ENCODE measurements at places on chromosomes 5 and 9.

DNA sequence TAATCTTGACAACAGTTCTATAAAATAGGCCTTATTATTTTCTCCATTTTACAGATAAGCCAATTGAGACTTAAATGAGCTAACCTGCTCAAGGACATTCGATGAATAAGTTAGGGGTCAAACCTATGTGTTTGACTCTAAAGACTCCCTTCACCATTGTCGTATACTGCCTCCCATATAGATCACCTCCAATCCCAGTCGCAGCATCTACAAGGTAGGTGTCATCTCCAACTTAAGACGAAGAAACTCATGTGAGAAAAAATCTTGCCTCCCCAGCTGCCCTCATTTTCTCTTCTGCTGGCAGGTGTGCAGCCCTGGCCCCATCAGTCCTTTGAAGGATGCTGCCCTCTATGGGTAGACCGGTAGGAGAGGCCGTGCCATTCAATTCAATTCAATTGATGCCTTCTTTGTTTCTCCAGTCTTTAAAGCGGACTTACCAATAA is 75.2 kb upstream of the SMARCA2 start:
- peak; percentile 7 for DNase-seq

DNA sequence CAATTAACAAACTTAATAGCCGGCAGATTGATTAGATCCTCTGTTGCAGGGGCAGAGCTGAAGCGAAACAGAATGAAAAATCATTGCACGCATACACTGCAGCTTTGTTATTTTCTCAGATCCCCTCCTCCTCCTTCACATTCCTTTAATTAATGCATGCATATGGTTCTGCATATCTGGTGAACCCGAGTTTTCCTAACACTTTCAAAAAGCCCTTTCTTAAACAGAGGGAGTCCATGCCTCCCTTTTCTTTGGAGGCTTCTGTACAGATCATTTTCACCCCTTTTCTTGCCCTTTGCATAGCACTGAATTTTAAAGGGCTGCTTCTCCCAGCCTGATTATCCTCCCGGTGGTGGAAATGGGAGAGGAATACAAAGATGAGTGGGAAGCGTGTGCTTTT is 136.6 kb upstream of the TBCA start:
- no peak for DNase-seq

DNA sequence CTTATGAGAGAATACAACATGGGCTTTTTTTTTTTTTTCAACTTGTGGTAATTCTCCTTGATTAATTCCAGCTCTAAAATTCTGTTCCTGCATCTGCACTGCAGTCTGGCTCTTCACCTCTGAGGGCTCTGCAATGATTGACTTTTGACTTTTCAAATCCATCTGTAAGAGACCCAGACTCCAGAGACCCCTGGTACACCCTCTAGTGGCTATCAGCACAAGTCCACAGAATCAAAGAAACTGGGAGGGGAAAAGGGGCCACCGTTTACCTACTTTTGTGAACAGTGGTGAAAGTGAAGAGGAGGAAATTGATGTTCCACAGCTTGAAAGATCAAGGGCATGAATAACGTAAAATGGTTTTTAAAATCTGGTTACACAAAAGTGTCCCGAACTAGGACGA is 151.6 kb downstream of the SLIT3 start:
- DNase-seq = peak; percentile 5

- DNase-seq = no peak
These were observed 13.9 kb downstream of the TLR4 start for GRCh38 chr9:117718085-117718484.

DNA sequence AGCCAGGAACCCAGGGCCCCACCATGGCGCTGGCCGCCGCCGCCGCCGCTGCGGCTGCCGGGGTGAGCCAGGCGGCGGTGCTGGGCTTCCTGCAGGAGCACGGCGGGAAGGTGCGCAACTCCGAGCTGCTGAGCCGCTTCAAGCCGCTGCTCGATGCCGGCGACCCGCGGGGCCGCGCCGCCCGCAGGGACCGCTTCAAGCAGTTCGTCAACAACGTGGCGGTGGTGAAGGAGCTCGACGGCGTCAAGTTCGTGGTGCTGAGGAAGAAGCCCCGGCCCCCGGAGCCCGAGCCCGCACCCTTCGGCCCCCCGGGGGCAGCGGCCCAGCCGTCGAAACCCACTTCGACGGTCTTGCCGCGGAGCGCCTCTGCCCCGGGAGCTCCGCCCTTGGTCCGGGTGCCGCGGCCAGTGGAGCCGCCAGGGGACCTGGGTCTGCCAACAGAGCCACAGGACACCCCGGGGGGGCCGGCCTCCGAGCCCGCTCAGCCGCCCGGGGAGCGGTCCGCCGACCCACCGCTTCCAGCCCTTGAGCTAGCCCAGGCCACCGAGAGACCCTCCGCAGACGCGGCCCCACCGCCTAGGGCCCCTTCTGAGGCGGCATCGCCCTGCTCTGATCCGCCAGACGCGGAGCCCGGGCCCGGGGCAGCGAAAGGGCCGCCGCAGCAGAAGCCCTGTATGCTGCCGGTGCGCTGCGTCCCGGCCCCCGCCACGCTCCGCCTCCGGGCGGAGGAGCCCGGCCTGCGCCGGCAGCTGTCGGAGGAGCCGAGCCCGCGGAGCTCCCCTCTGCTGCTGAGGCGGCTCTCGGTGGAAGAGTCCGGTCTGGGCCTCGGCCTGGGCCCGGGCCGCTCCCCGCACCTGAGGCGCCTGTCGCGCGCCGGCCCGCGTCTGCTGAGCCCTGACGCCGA is 749 bp downstream of the SOWAHA start:
- DNase-seq = no peak

GRCh38 chr5:126847456-126847820 is 70.5 kb downstream of the LMNB1 start:
- no peak for DNase-seq

DNA sequence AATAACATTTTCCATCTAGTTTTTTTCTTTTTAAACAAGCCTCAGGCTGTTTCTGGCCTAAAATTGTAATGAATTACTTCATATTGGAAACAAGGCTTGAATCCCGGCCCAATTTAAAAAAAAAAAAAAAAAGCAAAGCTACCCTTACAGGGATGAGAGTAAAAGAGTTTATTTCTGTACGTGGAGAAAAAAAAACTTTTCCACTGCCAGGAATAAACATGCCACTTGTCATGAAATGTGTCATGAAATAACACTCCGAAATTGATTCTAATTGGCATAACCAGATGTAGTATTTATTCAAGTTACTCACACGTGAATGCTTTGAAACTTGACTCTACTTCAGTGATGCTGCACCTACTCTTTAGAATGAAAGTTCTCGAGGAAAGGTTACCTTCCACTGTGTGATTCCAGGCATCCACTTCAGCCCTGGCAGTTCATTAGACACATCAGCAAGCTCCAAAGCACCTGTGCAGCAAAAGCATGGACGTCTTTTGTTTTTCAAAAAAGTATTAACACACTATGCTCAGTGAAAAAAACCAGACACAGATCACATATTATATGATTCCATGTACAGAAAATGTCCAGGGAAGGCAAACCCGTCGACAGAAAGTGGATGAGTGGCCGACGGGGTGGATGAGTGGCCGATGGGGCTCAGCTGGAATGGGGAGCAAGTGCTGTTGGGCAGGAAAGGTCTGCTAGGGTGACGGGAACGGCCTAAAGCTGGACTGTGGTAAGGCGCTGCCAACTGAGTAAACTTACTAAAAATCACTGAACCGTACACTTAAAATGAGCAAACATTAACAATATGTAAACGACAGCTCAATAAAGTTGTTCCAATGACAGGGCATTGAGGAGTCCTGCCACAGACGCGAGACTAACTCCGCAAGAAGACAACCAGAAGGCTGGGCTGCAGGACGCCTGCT is 21.2 kb downstream of the NSUN2 start:
- DNase-seq = no peak

DNA sequence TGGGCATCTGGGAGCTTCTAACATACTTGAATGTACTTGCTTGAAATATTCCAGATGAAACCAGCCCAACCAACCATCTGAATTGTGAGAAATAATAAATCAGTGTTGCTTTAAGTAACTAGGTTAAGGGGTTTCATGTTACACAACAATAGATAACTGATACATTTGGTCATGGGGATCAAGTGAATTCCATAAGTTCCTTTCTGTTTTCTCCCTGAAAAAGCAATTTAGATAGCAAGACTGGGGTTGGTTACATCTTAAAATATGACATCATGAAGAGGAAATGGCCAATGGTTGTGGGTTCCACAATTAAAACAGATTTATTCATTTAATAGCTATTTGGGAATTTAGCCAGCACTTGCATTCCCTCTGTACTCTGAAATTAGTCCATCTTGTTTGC is 559.7 kb downstream of the TLR4 start:
- no peak for DNase-seq

GRCh38 chr5:146632620-146633322 is 116.8 kb upstream of the GPR151 start:
- DNase-seq = peak; percentile 86

DNA sequence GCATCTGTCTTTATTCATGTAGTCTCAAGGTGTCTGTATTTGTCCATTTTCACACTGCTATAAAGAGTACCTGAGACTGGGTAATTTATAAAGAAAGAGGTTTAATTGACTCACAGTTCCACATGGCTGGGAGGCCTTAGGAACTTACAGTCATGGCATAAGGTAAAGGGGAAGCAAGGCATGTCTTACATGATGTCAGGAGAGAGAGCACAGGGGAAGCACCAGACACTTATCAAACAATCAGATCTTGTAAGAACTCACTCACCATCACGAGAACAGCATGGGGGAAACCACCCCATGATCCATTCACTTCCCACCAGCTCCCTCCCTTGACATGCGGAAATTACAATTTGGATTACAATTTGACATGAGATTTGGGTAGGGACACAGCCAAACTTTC is 44.2 kb downstream of the NLN start:
- no peak for DNase-seq

GRCh38 chr9:129783516-129784361 is 19.2 kb upstream of the TOR1B start:
- DNase-seq = peak; percentile 40

DNA sequence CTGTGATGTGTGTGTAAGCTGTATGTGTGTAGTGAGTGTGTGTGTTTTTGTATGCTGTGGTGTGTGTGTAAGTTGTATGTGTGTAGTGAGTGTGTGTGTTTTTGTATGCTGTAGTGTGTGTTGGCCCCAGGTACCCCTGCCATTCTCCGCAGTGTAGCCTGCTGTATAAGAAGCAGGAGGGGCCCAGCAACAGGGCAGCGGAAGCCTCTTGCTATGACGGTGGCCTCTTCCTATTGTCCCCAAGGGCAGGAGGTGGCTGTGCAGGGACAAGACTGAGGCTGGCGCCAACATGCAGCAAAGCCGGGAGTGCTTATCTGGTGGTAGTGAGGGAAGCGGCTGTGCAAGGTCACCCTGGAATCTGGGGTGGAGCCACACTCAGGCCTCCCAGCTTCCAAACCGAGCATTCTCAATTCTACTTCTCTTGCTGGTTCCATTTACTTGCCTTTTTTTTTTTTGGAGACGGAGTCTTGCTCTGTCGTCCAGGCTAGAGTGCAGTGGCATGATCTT is 5.1 kb downstream of the SPAAR start:
- DNase-seq = no peak

DNA sequence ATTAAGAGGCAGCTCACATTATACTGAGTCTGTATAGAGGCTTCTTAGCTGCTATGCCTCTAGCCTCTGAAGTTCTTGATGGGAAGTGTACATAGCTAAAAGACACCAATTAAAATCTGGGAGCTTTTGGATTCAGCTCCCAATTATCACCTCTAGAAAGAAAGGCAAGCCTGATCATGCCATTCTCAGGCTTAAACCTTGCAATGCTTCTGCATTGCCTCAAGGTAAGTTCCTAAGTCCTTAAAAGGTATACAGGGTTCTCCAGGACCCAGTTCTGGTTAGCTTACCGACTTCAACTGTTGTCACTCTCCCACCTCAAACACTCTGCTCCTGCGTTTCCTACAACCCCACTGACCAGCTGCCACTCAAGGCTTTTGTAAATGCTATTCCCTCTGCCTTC is 17.5 kb upstream of the CCL28 start:
- DNase-seq = no peak

GRCh38 chr9:109454041-109454440 is 44.1 kb downstream of the PTPN3 start:
- DNase-seq = no peak

- no peak for DNase-seq
These were observed 72.1 kb downstream of the C9orf152 start for GRCh38 chr9:110135846-110136245.

DNA sequence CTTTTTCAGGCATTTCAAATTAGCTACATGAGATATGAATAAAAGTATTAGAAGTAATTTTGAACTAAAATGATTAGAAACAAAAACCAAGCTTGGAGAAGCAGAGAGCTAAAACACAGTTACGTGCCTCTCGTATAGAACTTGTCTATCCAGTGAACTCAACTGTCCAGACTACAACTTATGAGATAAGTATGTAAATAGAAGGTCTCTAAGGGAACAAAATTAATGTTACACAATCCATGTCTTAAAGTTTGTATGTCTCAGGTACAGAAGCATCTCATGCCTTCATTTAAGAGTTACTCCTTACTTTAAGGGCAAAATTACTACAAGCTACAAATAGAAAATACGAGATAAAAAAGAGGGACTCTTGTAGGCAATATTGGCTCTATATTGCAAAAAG is 316.8 kb downstream of the CETN3 start:
- DNase-seq = no peak

- DNase-seq = no peak
These were observed 60.4 kb upstream of the TMED7 start for GRCh38 chr5:115686051-115686737.

All from NCI-H1092 treated with DMSO at 0.1 percent for 48 hours (cell line).